ENCODE measurements at places on chromosomes 16 and 17.

DNA sequence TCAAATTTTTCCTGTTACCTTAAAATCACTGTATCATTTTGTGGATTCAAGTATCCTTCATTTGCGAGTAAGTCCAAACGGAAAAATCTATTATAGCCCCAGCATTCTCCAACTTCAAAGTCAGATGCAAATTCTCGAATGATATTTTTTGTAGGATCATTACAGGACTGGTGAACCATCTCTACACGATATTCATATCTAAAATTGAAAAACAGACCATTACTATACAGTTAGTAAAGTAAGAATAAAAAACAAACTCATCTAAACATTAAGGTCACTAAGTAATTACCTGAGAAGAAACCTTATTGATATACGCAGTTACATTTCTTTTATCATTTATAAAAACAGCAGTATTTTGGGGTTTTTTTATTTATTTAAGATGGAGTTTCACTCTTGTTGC, 49.8 kb downstream of the TRIM37 start:
- no peaks in the 10 kb centered on the region for H3K4me1 ChIP-seq
- H3K27ac ChIP-seq, result no peak overlapping the region
- peaks cover 30% of the 10 kb centered on the region for H3K36me3 ChIP-seq
- no peak for DNase-seq

DNA sequence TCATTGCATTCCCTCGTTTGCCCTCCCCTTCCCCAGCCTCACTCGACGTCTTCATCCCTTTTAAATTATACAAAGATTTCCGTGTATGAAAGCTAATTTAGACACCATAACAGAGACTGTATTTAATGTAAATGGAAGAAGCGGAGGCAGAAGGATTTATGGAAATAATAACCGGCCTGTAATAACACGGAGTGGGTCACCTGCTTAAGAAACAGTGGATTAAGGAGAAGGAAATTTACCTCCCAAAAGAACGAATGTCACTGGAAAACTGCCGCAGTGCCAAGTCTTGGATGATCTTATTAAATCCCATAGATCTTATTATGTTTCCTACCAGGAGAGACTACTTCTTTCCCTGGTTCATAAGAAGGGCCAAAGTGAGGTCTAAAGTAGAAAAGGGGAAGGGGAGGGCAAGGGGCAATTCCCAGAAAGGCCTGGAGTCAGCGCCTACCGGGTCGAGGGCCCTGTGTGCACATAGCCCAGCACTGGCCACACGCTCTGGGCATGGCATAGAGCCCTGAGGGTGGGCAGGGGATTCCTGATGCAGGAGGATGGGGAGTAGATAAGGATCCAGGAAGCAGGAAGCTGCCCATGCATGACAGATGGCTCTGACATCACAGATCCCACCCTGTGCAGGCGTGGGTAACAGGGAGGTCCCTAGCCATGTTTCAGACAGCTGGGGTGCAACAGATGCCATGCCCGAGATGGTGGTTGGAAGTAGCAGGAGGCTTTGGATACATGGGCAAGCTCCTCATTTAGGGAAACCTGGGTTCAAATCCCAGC, 56.2 kb upstream of the RPL38 start:
- DNase-seq, result no peak
- no peak overlapping the region for H3K4me3 ChIP-seq
- no peaks in the 10 kb centered on the region for H3K36me3 ChIP-seq
- no peaks in the 10 kb centered on the region for H3K27me3 ChIP-seq

DNA sequence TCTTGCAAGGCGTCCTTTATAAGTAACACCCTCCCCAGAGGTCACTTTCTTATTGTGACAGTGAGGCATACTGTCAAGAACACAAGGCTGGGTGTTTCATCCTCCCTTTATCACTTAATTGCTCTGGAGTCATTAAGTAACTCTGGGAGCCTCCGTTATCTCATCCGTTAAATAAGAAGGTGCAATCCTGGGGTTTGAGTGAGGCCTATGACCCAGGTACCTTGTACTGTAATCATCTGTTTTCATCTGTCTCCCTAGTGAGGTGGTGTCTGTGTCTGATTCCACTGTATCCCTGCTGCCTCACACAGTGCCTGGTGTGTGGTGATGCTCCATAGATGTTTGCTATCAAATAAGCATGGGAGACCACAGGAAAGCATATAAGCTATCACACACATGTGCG, 17.7 kb downstream of the TNS4 start:
- H3K27me3 ChIP-seq, result no peaks in the 10 kb centered on the region
- DNase-seq, result no peak
- no peaks in the 10 kb centered on the region for H3K36me3 ChIP-seq
- H3K4me3 ChIP-seq, result no peak overlapping the region

GRCh38 chr17:1625053-1625452, 3.6 kb downstream of the SLC43A2 start:
- H3K4me3 ChIP-seq, result no peak overlapping the region
- no peaks in the 10 kb centered on the region for H3K36me3 ChIP-seq
- peaks cover 32% of the 10 kb centered on the region for H3K4me1 ChIP-seq
- H3K27me3 ChIP-seq, result peaks cover 16% of the 10 kb centered on the region
- no peak for DNase-seq
- H3K27ac ChIP-seq, result no peak overlapping the region

GRCh38 chr17:75846692-75847613, 2.7 kb upstream of the UNC13D start:
- DNase-seq, result no peak
- H3K27me3 ChIP-seq, result no peaks in the 10 kb centered on the region
- H3K36me3 ChIP-seq, result no peaks in the 10 kb centered on the region
- H3K4me1 ChIP-seq, result no peaks in the 10 kb centered on the region
- H3K4me3 ChIP-seq, result no peak overlapping the region

- H3K27ac ChIP-seq, result no peak overlapping the region
- DNase-seq, result no peak
- no peak overlapping the region for H3K4me3 ChIP-seq
- no peaks in the 10 kb centered on the region for H3K4me1 ChIP-seq
Observed at GRCh38 chr16:50620646-50621451, 60.3 kb downstream of the SNX20 start.

GRCh38 chr17:77842528-77843147, 115.9 kb upstream of the TNRC6C start:
- no peak for DNase-seq
- no peaks in the 10 kb centered on the region for H3K4me1 ChIP-seq
- H3K27ac ChIP-seq, result no peak overlapping the region
- H3K4me3 ChIP-seq, result no peak overlapping the region

- no peaks in the 10 kb centered on the region for H3K27me3 ChIP-seq
- H3K4me1 ChIP-seq, result peaks cover 9% of the 10 kb centered on the region
- H3K27ac ChIP-seq, result no peak overlapping the region
- DNase-seq, result peak; percentile 37
Observed at GRCh38 chr17:6393351-6393952, 41.5 kb downstream of the AIPL1 start.

DNA sequence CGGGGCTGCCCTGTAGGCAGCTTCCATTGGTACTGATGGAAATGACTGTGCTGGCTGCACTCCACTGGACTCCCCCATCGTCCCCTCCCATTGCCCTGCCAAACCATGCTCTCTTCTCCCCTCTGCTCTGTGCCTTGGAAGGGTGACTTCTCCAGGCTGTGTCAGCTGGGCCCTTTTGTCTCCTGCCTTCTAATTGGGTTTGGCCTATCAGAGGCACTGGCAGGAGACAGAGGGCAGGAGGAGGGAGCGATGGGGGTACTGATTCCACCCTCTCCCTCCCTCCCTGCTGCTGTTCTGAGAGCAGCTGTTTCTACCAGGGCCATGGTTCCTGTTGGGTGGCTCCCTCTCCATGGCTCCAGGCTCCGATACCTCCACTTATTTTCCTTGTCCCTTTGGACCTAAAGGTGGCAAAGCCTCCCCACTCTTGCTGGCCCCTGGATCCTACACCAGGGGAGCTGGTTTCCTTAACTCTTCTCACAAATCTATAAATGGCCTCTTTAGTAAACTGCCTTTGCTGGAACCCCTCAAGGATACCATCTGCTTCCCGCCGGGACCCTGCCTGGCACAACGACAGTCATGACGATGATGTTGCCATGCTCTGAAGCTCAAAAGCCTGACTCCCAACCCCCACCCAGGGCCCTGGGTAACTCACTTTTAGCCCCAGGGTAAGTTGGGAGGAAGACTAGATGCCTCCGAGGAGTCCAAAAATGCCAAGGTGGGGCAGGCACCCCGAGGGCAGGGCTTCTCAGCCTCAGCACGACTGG, 123.8 kb upstream of the RPL38 start:
- no peak for DNase-seq
- H3K4me3 ChIP-seq, result no peak overlapping the region
- H3K27me3 ChIP-seq, result no peaks in the 10 kb centered on the region
- no peak overlapping the region for H3K27ac ChIP-seq

GRCh38 chr17:48841395-48841831, 10.6 kb downstream of the CALCOCO2 start:
- no peaks in the 10 kb centered on the region for H3K36me3 ChIP-seq
- peaks cover 12% of the 10 kb centered on the region for H3K4me1 ChIP-seq
- no peak overlapping the region for H3K4me3 ChIP-seq
- no peak for DNase-seq

DNA sequence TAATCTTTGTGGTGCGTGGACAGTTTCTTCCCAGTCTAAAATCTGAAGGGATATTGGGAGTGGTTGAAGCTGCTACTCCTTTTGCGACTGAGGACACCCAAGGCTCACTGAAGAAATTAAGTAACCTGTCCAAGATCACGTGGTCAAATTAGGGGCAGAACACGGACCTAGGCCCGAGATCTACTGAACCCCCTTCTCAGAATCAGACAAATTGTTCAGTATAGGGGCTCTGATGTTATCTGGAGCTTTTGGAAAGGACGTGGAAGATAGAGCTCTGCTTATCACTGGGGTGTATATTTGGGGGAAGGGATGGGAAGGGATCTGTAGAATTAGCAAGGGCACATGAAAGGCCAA, 857 bp downstream of the TANGO6 start:
- H3K36me3 ChIP-seq, result no peaks in the 10 kb centered on the region
- H3K4me1 ChIP-seq, result no peaks in the 10 kb centered on the region
- H3K4me3 ChIP-seq, result peak overlapping the region; percentile 79
- H3K27ac ChIP-seq, result no peak overlapping the region

DNA sequence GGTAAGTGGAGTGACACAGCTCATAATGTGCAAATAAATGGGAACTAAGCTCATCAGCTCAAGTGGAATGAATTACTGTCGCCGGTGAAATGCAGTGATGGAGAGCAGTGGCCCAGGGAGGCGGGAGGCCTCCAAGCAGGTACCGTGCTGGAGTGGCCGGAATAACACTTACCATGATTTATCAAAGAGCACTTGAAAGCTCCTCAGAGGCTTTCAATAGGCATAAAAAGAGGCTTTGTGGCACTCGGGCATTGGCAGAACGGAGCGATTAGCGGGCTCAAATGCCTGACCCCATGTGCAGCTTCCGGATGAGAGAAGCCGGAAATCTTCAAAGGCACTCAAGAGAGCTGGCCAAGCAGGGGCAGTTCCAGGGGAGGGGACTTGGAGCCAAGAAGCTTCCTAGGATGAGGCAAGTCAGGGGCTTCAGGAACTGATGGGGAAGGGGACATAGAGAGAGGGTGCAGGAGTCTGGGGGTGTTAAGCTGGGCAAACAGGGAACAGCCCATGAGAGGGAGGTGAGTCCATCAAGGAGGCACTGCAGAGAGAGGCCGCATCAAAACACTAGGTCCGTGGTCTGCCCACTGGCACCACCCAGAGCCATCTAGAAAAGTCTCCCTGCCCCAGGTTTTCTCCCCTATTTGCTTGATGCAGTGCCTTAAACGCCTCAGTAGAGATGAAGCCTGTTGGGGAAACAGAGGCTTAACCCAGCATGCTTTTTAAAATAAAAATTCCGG, 144.0 kb upstream of the IRX6 start:
- H3K4me3 ChIP-seq, result no peak overlapping the region
- H3K4me1 ChIP-seq, result peaks cover 37% of the 10 kb centered on the region
- no peak overlapping the region for H3K27ac ChIP-seq
- no peaks in the 10 kb centered on the region for H3K27me3 ChIP-seq

- H3K36me3 ChIP-seq, result no peaks in the 10 kb centered on the region
- peaks cover 3% of the 10 kb centered on the region for H3K27me3 ChIP-seq
- DNase-seq, result no peak
- H3K4me1 ChIP-seq, result peaks cover 23% of the 10 kb centered on the region
Observed at GRCh38 chr17:33076979-33077378, 85.3 kb downstream of the SPACA3 start.

DNA sequence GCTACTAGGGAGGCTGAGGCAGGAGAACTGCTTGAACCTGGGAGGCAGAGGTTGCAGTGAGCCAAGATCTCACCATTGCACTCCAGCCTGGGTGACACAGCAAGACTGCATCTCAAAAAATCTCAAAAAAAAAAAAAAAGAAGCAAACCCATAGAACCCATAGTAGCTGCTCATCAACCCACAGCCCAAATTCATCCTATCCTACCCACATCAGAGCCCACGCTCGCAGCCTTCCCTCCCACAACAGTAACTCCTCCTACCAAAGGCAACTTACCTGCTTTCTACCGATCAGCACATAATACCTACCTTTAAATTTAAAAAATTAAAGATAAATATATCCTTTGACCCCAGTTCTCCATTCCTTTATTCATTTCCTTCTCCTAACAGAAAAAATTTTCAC, 94.7 kb downstream of the GAS7 start:
- H3K4me3 ChIP-seq, result no peak overlapping the region
- H3K27me3 ChIP-seq, result no peaks in the 10 kb centered on the region
- no peak for DNase-seq
- no peaks in the 10 kb centered on the region for H3K4me1 ChIP-seq
- H3K27ac ChIP-seq, result no peak overlapping the region

DNA sequence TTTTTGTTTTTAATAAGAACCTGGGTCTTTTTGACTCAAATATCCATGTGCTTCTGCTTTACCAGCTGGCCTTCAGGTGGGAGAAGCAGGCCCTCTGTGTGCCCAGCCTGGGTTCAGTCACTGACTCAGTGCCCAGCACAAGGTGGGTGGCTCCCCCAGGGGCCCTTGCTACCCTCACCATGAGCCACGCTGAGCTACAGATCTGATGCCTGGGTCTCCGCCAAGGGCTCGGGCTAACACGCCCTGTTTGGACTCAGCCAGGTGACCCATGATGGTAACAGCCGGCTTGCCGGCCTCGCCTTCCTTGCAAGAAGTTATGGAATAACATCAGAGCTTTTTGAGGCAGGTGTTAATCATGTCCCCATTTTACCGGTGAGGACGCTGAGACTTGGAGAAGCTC, 109.5 kb upstream of the NLRP1 start:
- no peaks in the 10 kb centered on the region for H3K36me3 ChIP-seq
- no peak overlapping the region for H3K27ac ChIP-seq
- H3K27me3 ChIP-seq, result no peaks in the 10 kb centered on the region
- DNase-seq, result no peak

- peak overlapping the region; percentile 66 for H3K4me3 ChIP-seq
- H3K27me3 ChIP-seq, result peaks cover 43% of the 10 kb centered on the region
- peak; percentile 80 for DNase-seq
- peaks cover 10% of the 10 kb centered on the region for H3K4me1 ChIP-seq
Observed at GRCh38 chr17:8016632-8017424, 14.4 kb downstream of the GUCY2D start.

- no peak overlapping the region for H3K27ac ChIP-seq
- no peaks in the 10 kb centered on the region for H3K36me3 ChIP-seq
- no peaks in the 10 kb centered on the region for H3K4me1 ChIP-seq
- DNase-seq, result no peak
- H3K4me3 ChIP-seq, result no peak overlapping the region
Observed at GRCh38 chr17:30358055-30358760, 20.5 kb upstream of the CPD start.

Measured in neural progenitor cell (in vitro differentiated cells).